NCI-H187 (cell line): ENCODE measurements at places on chromosomes 2 and 18.

GRCh38 chr2:162038725-162039124 lies 35.3 kb downstream of the DPP4 start:
- DNase-seq: no peak

DNA sequence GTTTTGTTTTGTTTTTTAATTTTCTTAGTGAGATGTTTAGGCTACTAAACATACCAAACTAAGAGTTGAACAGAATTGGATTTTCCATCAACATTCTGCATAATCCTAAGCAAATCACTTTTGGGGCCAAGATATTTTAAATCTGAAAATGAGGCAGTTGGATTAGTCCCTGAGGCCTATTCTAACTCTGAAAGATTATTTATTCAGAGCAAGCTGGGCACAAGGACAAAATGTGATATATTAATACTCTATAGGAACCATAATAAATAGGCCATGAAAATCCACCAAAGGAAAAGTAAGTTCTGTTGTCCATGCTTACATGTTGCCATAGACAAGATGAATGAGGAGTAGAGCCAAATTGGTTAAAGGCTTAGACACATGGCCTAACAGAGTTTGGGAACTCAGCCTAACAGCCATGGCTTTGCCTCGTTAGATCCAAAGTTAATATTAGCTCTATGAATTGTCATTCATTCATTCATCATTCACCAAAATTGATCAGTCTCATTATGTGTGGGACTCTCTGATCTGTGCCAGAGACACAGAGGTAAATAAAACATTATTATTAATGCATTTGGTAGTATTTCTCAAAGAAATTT lies 183.5 kb downstream of the SCG2 start:
- DNase-seq: no peak

- no peak for DNase-seq
These were observed at the start of gene KCNJ13 for GRCh38 chr2:232776435-232776834. KCNJ13 (minus strand) TSS chr2:232776565; CDS start chr2:232771362, 5,203 bp downstream.

GRCh38 chr18:70559446-70559845 lies 270.6 kb downstream of the SOCS6 start:
- no peak for DNase-seq

DNA sequence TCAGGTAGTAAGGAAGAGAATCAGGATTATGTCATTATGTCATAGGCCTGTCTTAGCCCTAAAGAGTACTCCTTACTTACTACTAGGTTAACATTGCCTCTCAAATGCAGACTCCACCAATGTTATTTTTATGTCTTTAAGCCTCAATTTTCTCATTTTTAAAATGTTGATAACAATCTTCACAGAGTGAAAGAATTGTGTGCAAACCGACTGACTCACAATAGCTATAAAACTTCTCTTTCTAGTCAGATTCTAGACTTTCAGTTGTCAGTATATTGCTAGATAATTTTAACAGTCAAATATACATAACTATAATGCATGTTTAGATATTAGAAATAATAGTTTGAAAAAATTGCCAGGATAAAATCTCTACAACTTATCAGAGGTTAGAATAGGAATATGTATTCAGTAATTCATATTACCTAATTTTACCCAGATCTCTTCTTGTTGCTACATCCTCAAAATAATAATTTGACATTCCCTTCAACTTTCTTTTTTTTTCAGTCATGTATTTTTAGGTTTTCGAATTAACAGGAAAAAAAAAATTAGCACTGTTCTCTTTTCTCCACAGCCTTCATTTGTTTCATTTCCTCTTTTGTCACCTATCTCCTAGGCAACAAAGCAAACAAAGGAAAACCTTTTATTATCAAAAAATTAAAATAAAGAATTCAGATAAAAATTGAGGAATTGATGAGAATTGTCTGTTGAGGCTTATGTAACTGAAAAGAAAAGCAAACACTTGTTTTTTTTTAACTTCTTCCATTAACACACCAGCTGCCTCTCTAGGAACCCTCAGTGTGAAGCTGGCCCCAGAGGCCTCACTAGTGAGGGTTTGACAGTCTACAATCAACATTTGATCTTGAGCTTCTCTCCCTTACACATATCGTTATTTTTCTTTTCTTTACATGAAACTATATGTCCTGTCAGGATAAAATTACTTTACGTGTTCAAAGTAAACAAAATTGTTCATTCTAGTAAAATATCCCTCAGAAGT lies 279.0 kb downstream of the CALCRL start:
- DNase-seq: no peak

DNA sequence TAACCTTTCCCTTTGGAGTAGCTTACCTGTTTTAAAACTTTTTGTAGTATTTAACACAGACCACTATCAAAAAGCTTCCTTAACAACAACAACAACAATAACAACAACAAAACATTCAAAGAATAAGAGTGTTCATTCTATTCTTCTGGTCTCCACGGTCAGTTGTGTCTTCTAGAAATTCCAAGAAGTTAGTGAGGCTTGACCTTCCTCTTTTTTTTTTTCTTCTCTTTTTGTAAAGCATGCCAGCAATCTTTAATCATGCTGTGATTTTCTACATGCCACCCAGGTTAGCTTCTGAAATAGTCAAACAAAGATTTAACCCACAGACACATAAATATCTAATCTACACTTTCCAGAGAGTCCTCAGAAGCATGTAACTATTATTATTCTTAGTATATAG lies 28.4 kb upstream of the KLHL14 start:
- no peak for DNase-seq

GRCh38 chr2:128420776-128421175 lies 102.1 kb upstream of the HS6ST1 start:
- DNase-seq: no peak

DNA sequence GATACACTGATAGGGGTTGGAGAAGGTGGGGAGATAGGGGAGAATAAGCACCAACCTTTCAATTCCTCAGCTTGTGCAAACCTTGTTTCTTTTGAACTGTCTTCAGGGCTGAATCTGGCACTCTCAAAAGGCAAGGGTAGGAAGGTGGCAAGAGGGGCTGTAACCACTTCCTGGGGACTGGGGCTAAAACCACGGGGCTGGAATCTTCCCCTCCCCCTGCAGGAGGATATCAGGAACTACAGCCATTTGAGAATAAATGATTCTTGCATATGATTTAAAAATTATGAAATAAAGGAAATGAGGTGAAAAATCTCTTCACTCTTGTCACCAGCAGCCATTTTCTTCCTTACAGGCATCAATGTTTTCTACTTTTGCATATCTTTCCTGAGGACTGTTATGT lies 50.8 kb downstream of the ATOH8 start:
- no peak for DNase-seq

DNA sequence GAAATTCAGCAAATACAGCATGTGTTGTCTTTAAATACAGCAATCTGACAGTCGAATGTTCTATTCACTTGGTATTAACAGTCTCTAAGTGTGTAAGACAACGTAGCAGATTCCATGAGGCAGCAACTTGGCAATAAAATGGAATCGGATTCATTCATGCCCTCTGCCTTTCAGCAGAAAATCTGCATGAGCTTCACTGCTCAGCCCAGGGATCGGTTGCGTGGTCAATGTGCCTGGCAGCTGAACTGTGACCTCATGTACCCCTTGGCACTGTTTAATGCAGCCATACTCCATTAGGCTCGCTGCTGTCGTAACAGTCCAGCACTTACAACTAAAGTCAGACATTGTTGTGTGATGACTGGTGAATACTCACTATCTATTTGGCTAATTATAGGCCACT lies 17.7 kb upstream of the RGPD4 start:
- no peak for DNase-seq

GRCh38 chr2:150153646-150154307 lies 333.7 kb downstream of the RND3 start:
- DNase-seq: no peak

DNA sequence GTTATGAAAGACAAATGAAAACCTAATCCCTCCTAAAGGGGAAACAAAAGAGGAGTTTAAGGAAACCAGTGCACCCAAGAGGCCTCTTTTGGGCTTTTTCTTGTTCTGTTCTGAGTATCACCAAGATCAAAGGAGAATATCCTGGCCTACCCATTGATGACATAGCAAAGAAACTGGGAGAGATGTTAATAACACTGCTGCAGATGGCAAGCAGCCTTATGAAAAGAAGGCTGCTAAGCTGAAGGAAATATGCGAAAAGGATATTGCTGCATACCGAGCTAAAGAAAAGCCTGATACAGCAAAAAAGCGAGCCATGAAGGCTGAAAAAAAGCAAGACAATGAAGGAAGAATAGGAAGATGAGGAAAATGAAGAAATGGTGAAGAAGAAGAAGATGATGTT lies 23.6 kb upstream of the STAT4 start:
- DNase-seq: no peak

- no peak for DNase-seq
These were observed 424.2 kb downstream of the TSN start for GRCh38 chr2:122179492-122180165.
